ENCODE measurements at places on chromosomes 4 and X.

DNA sequence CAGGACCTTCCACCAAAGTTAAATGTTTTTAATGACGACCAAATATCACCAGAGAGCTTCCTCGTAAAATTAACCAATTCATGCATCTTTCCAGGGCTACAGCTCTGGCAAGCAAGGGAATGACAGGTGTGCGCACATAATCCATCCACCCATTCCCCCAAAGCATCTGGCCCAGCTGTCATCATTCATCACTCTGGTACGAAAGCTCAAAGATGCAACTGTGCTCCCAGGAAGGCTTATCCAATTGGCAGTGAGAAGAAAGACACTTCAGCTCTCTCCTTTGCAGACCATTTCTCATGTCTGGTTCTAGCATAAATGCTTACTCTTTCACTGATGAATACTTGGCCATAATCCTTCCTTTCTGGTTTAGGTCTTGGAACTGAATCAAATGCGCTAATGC is 139.2 kb downstream of the NSUN7 start:
- DNase-seq, result no peak

- DNase-seq, result peak; percentile 11
Observed at GRCh38 chrX:150475461-150475860, 93.0 kb upstream of the MTM1 start.

DNA sequence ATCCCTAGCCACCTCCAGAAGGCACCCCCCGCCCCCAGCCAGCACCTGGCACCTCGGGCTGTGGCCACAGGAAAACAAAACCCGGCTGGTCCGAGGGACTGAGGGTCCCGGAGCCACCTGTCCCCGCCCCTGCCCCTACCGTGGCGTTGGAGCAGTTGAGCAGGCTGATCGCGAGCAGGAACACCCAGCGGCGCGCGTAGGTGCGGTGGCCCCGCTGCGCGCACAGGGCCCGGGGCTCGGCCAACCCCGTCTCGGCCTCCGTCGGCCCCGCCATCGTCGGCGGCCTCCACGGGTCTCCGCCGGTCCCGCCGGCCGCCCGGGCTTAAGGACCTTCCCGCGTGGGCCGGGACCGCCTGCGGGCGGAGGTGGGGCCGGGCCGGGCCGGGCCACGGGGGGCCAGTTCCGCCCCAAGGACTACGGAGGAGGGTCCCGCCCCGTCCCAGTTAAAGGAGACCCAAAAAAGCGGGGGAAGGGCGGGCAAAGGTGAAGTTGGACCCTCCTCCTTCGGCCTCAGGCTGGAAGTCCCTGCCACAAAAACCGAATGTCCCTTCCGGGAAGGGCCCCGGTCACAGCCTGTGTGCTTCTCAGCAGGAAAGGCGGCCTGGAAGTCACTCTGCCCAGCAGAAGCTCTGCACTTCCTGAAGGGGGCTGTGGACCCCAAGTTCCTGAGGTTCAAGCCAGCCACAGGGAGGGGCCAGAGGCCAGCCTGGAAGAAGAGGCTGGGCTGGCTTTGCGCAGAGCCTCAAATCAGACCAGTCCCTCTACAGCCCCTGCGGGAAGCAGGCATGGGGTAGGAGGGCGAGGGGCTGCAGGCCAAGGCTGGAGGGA is at the start of gene SLC49A3:
Gene SLC49A3, minus strand, starts transcription at position 298 of the 828 bp plus-strand sequence. Its CDS starts 24 bp downstream, at position 274.
- no peak for DNase-seq

DNA sequence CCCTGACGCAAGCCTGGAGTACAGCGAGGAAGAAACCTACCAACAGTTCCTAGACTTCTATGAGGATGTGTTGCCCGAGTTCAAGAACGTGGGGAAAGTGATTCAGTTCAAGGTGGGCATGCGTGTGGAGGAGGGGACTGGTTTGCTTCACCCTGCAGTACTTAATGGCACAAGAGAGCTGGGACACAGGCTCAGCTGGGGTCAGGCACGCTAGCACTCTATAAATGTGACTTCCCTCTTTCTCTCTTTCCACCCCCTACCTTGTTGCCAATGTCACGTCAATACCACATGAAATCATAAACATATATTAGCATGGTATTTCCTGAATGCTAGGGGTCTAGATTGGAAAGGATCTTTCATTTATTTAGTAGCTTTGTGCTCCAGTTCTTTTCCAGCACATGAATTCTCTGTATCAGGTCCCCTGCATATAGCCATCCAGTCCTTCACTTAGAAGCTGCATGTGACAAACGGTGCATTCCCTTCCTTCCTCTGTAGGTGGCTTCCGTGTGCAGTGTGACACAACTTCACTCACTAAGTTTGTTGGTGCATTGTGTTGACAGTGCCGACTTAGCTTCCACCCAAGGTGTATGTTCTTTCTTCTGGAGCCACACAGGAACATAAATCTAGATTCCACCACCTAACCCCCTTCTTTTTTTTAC is 25.6 kb downstream of the ZRSR2 start:
- no peak for DNase-seq

DNA sequence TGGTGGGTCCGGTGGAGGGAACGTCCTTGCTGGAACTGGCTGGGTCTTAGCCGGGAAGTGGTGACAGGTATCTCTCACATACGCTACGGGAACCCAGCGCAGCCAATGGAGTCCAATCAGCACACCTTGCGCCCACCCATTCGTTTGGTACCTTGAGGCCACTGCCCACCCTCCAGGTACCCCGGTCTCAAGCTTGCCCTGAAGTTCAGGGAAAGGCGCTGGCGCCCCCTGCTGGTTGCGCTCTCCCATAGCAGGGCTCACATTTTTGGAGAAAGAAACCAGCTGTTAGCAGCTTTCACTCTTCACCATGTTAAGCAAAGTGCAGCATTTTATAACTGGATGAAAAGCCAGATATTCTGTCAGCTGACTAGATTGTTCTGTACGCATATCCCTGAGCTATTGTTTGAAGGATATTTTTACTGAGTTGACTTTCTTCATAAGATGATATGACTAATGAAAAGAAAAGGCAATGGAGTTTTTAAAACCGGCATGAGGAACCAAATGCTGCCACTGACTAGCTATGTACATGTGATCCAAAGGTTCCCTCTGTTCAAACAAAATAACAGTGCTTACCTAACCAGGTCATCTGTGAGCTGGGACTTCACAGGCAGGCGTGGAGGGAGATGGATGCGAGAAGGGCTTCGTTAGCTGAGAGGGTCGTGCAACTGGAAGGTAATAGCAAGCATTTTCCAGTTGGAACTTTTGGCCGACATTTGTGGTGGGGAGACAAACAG is 43.7 kb downstream of the OTOP1 start:
- no peak for DNase-seq

- DNase-seq, result no peak
Observed at GRCh38 chrX:140503714-140504351, 1.0 kb downstream of the SOX3 start.

GRCh38 chr4:172871381-172871780 is 297.2 kb upstream of the GALNT7 start:
- DNase-seq, result no peak

GRCh38 chr4:14169460-14169859 is 541.9 kb upstream of the BOD1L1 start:
- DNase-seq, result no peak

- DNase-seq, result no peak
Observed at GRCh38 chr4:125519371-125520146, 204.8 kb downstream of the FAT4 start.

DNA sequence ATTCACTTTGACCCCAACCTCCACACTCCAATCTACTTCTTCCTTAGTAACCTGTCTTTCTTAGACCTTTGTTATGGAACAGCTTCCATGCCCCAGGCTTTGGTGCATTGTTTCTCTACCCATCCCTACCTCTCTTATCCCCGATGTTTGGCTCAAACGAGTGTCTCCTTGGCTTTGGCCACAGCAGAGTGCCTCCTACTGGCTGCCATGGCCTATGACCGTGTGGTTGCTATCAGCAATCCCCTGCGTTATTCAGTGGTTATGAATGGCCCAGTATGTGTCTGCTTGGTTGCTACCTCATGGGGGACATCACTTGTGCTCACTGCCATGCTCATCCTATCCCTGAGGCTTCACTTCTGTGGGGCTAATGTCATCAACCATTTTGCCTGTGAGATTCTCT is 344 bp downstream of the OR13H1 start:
- no peak for DNase-seq

DNA sequence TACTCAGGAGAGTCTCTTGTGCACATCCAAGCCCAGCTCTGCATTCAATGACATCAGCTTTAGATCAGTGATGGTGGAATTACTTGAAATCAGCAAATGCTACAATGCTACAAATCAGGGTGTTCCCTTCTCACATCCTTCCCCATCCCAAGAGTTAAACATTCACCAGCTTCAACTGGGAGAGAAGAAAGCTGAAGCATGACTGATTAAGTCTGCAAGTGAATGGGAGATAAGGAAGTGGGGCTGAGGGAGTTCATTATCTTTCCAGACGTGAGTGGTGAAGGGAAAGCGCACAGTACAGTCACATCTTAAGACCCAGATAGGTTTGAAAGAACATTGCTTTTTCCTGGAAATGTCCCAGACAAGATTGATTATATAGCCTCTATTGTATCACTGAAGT is 26.2 kb upstream of the MAP9 start:
- no peak for DNase-seq

Measured in skeletal muscle cell (primary cell).